ENCODE measurements at places on chromosomes 4 and X.

DNA sequence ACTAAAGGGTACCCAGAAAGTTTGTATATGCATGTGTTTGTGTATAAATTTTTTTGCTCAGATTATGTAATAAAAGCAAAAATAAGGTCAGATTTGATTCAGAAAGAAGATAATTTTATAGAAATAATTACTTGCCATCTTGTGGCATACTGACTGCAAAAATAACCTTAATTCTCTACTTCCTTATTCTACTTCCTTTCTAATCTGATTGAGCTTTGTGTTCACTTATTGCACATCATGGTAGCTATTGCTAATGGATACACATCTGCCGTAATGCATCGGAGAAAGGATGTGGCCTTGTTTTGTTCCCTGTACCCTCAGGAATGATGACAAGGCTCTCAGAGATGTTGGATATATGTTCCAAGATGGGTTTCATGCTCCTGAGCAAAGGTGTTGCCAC is 10.5 kb upstream of the GNPDA2 start:
- DNase-seq = no peak

DNA sequence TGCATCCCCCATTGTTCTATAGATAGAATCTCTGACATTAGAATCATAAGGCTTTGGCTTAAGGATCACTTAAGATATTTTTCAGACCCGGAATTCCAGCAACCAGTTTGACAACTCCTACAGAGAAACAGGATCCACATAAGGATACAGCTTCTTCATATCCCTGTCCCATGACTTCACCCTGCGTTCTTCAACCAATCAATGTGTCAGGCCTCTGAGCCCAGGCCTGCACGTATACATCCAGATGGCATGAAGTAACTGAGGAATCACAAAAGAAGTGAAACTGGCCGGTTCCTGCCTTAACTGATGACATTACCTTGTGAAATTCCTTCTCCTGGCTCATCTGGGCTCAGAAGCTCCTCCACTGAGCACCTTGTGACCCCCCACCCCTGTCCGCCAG is 85.1 kb downstream of the MFAP3L start:
- no peak for DNase-seq

DNA sequence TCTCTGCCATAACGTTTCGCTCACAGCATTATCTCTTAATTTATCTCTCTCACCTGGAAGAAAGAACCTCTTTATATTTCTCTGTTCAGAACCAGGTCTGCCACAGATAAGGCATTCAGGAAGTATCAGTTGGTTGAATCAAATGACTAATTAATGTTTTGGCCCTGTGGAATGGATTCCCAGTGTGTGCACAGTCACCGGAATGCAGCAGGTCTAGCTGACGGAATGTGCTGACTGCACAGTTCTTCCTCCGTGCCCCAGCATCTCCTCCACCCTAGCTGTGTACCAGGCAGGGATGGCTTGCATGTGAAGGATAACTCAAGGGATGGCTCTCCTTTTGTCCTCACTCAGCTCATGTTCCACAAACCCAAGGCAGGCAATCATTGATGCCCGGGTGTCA is 141.8 kb upstream of the MSX1 start:
- no peak for DNase-seq

DNA sequence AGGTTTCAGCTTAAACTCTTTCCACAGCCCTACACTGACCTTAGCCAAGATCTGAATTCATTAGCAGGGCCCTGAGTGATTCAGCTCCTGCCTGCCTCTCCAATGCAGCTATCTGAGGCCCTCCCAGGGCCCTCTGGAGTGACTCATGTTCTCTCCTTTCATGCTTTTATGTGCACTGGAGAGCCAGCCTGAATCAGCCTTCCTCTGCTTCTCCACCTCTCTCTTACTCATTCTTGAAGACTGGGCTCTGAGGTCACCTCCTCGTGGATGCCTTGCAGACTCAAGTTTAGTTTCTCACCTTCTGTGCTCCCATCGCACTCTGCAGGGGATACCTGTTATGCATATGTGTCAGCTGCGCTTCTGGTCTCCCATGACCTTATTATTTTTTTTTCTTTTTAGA is 3.1 kb upstream of the OCIAD2 start:
- peak; percentile 99 for DNase-seq

DNA sequence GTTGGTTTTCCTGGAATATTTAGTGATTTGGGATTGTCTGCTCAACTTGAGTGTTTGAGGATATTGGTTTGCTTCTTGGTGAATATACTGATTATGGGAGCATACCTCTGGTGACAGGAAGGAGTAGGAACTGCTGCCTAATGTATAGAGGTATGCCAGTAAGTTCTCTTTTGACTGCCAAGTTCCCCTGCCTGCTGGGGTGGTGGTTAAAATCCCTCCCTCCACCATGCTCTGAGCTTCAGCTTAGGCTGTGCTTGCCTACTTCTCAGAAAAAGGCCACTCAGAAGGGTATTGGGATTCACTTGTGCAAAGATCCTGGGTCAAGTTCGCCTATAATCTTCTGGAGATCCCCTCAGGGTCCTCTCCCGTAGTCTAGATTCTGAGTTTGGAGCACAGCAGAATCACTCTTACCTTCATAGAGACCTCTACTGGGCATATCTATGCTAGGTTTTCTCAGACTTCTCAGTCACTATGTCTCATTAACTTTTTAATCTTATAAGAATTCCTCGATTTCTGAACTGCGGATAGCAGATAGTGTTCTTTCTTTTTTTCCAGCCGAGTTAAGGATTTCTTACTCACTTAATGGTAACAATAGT is 44.7 kb upstream of the DCK start:
- no peak for DNase-seq

DNA sequence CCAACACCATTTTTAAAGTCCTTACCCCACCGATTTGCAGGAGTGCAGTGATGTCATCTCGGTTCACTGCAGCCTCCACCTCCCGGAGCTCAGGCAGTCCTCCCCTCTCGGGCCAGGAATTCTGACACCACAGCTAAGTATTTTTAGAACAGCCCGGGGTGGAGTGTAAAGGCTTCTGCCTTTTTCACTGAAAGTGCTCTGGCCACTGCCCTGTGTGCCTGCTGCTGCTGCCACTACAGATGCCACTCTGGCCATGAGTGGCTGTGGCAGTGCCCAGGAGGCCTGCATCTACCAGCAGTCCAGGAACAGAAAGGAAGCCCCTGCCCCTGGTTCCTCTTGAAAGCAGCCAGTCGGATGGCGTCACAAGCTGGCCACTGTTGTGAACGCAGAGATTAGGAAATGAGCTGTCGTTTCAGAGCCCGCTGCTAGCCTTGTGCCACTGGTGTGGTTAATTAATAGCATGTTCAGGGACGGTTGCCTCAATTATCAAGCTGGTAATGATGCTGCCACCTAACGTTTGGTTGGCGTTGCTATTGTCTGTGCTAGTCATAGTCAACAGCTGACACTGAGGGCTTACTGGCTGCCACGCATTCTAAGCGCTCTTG is 23.6 kb upstream of the TBC1D14 start:
- peak; percentile 76 for DNase-seq

GRCh38 chrX:69143530-69143929 is 21.7 kb downstream of the PJA1 start:
- DNase-seq = no peak

DNA sequence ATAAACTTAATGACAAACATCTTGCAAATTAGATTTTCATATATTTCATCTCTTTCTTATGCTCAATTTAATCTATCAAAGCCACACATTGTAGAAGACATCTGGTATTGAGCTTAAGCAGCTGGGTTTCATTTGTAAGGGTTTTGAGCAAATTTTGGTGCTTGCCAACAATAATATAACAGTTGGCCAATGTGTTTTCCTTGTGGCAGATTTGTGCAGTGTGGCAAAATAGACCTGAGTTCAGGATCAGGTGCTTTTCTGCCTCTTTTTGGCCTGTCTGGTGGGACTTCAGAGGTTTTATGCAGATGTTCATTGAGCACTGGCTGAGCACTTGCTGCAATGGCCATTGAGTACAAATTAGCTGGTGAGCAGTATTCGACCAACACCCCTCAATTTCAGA is 301.9 kb downstream of the BMPR1B start:
- no peak for DNase-seq

DNA sequence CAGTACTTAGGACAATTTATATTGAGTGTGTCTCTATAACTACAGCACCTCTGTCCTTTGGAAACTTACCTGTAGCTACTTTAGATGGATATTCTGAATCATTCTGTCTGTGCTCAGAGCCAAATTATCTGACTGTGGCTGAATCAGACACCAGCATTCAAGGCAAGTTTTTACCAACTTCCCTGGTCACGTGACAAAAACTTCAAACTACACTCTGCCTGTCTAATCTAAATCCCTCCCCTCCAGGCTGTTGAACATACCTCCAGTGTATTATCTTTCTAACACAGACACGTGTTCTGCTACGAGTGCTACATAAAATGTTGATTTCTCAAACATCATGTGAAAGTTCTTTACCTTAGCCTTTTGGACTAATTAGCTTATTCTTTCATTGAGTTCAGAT is 641.2 kb upstream of the CPEB2 start:
- DNase-seq = no peak

GRCh38 chr4:171601091-171601490 is 212.1 kb upstream of the GALNTL6 start:
- no peak for DNase-seq

- DNase-seq = no peak
These were observed 94.9 kb downstream of the WFS1 start for GRCh38 chr4:6364581-6364980.

GRCh38 chr4:182288534-182288933 is 45.3 kb downstream of the TENM3 start:
- DNase-seq = no peak

- DNase-seq = no peak
These were observed 30.2 kb upstream of the PRSS48 start for GRCh38 chr4:151246742-151247141.

GRCh38 chr4:137949746-137950145 is 292.4 kb downstream of the SLC7A11 start:
- no peak for DNase-seq

DNA sequence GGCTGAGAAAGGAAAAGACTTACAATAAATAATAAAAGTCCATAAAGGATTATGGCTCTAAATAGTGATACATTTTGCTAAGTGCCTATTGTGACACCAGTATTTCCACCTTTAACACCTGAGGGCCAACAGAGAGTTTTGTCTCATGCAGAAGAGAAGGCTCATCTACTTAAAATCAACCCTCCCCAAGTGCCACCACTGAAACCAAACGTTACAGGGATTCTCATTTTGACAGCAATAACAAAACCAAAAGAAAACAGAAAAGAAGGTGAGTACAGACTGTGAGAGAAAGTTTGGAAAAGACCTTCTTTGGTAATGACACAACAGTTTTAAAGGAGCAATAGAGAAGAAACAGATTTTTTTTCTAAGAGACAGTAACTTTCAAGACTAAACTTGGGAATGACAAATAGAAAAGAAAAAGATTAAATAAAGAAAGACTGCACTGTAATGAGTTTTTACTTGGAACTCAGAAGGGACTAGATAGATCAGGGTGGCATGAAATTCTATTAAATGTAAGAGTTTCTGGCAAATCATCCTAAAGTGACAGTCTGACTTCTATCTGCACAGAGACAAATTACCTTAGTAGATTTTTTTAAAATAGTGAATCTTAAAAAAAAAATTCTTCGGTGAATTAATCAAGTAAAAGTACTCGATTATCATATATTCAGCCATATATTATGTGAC is 109.7 kb downstream of the ZNF827 start:
- no peak for DNase-seq

DNA sequence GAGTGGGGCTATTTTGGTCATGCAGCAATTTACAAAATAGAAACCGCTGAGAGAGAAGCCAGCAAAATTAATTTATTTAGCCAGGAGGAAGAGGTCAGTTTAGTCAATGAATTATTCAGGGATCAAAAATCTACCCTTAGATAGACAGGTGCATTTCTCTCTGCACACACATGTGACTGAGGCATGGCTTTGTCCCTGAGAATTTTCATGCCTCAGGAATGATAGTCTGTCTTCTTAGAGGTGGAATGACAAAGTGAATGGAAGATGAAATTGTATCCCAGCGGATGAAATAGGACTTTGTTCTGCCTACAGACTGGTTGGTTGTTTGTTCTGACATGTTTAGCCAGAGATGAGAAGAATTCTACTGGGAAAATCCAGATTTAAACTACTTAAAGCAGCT is 46.0 kb downstream of the ANKRD50 start:
- DNase-seq = no peak

- DNase-seq = no peak
These were observed 75.1 kb downstream of the GAB1 start for GRCh38 chr4:143411527-143412419.

DNA sequence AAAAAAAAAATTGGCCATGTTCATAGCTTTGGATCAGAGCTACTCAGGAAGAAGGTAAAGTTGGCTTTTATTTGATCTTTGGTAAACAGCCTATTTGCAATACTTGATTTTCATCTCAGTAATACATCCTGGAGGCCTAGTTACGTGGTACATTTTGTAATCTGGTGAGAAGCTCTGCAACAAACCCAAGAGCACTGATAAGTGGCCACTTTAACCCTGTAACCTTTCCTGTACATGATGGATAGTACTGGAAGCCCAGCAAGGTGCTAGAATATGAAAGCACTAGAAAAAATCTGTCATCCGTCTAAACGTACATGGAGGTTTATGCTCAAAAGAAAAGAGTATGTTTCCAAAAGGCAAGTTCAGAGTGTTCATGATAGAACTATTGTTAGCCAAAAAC is 88.3 kb upstream of the BMP2K start:
- no peak for DNase-seq

GRCh38 chr4:126678618-126679017 is 954.1 kb upstream of the INTU start:
- no peak for DNase-seq

- DNase-seq = no peak
These were observed 14.0 kb downstream of the ARHGEF6 start for GRCh38 chrX:136766785-136767103.

DNA sequence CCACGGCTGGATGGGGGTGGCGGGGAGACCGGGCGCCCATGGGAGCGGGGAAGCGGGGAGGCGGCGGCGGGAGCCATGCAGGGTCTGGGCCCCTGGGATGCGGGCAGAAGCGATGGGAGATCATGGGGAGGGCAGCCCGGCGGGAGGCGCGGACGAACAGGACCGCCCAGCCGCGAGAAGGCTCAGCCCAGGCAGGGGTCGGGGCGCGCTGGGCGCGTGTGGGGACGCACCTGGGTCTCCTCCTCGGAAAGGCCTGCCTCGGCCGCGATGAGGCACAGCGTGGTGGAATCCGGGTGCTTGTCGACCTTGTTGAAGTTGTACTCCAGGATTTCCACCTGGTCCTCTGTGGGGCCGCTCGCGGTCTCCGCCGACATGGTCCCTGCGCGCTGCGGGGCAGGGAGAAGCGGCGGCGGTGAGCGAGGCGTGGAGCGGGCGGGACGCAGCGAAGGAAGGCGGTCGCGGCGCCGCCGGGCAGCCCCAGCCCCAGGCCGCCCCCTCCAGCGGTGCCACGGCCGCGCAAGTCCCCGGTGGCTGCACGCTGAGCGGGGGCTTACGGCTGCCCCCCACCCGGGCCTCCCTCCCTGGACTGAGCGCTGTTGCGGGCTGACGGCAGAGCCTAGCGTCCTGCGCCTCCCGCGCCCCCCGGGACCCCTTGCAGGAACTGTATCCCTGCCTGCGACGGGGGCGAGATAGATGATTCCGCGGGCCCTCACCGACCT is 25.3 kb downstream of the HOPX start:
- DNase-seq = no peak
